ENCODE measurements at places on chromosomes 1 and 21.

GRCh38 chr1:185069202-185069772, 23.9 kb downstream of the RNF2 start:
- no peak for DNase-seq

GRCh38 chr1:175116210-175116798, 48.7 kb downstream of the TNN start:
- DNase-seq, result no peak

DNA sequence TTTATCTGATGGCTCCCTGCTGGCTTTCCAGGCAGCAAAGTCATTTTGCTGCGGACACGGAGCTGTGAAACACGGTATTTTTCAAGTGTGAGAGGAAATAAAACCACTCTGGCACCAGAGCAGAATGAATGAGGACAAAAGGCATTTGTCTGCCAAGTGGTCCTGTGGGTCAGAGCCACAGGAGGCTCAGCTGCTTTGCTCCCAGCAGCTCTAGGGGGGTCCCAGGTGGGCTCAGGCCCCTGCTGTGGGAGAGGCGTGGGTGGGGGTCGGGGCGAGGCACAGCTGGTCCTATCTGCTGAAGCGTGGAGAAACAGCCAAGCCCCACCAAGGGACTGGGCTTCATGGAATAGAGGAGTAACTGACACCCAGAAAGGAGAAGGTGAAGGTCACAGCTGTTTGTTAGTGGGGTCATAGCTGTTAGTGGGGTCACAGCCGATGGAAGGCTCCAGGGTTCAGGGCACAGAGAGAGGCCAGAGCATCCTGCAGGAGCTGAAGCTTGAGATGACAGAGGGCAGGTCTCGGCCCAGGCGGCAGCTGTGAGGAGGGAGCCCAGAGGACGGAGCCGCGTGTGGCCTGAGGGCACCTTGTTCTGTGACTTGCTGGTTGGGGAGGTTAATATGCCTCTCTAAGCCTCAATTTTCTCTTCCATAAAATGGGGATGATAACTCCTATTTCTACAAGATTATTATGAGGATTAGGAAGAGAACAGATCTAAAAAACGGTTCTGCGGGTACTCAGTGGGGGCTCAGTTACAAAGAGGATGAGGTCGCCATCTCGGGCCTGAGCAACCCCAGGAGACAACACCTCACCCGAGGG, 7.1 kb downstream of the KIF17 start:
- DNase-seq, result no peak

GRCh38 chr1:184971522-184972265, 2.6 kb downstream of the NIBAN1 start:
- DNase-seq, result no peak

DNA sequence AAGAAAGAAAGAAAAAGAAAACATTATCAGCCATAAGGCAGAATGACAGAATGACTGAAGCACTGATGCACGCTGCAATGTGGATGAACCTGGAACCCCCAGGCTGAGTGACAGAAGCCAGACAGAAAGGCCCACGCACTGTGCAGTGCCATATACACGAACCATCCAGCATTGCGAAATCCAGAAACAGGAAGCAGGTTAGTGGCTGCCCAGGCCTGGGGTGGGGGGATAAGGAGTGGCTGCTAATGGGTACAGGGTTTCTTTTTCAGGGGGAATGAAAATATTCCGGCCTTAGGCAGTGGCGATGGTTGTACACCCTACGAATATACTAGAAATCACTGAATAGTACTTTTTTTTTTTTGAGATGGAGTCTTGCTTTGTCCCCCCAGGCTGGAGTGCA, 57.0 kb downstream of the CHD5 start:
- no peak for DNase-seq

Measured in stimulated activated CD8-positive, alpha-beta memory T cell treated with anti-CD3 and anti-CD28 coated beads, Interleukin-15, amount 100 ng/mL, for 48 hours (primary cell).